Iris pigment epithelial cell (primary cell): ENCODE measurements at places on chromosomes 12 and 14.
A peak's percentile ranks its signal among the peaks of the same experiment; 100 is the strongest.

- DNase-seq = no peak
These were observed 45.5 kb downstream of the ZNF664 start for GRCh38 chr12:124018539-124018938.

DNA sequence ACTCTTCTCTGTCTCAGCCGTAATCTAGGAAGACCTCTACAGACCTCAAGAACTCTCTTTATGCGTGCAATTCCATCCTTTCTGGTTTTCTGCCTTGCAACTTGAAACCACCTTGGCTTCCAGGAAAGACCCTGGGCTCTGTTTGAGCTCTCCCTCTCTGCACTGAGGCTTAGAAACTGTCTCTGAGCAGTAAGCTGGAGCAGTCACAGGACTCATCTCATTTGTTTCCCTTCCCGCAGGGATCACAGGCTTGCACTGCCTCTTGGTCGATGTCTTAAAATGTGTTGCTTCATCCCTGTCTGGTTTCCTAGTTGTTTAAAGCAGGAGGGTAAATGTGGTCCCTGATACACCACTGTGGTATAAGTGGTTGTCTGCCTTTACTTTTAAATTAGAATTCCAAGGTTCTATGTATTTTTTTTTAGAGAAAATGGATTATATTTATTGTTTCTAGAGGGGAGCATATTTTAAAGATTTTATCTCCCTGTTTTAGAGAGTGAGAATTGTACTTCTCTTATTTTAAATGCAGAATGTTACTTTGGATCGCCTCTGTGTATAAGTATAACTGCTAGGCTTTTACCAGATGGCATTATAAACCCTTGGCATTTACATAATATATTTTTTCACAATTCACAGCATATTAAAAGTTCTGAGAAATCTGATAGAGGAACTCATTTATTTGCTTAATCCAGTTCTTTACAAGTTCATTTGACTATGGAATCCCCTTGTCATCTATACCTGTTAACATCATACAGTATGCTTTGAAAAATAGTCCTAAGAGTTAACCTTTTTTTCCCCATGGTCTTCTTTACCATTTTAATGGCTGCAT is 26.4 kb downstream of the EID3 start:
- no peak for DNase-seq

DNA sequence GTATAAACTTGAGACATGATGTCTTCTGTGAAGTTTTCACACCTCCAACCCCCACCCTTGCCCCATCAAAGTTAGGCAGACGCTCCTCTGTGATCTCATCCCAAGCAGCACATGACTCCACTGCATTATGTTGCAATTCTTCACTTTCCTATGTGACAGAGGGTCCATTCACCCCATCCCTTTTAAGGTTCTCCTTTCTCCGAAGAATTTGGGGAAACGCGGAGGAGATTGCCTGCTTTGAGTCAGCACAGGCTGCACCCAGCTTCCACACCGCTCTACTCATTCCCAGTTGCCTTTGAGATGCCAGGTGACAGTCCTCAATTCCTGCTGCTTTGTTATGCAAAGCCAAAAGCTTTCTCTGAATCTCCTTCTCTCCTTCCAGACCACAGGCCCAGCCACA is 61.8 kb downstream of the PHLDA1 start:
- no peak for DNase-seq

GRCh38 chr12:34046570-34046969 is 24.3 kb downstream of the ALG10 start:
- DNase-seq = no peak

- DNase-seq = no peak
These were observed 219.1 kb downstream of the RPL10L start for GRCh38 chr14:46432516-46432915.

GRCh38 chr14:45400509-45400908 is 147.5 kb upstream of the MIS18BP1 start:
- no peak for DNase-seq

DNA sequence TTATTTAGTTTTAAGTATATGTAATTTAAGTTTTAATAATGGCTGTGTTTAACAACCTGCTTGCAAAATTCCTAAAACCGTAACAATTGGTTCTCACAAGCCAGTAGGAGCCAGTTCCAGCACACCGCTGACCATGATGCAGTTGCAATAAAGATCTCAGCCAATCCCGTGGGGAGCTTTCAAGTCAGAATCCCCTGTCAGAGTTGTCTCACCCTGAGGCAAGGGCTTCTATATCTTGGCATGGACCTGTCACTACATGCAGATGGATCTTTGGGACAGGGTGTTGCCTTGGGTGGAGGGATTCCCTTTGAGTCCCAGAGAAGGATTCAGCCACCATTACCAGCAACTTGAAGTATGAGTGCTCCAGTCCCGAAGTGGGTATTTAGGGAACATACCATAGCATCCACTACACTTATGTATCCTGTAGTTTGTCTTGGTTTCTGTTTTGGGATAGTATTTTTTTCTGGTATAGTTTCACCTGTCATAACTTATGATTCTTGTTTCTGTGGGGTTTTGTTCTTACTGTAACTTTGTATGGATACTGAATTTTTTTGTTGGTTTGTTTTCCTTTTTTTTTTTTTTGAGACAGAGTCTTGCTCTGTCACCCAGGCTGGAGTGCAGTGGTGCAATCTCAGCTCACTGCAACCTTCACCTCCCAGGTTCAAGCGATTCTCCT is 30.1 kb upstream of the LIMA1 start:
- DNase-seq = no peak

GRCh38 chr14:102256716-102257115 is 48.2 kb downstream of the MOK start:
- DNase-seq = no peak

DNA sequence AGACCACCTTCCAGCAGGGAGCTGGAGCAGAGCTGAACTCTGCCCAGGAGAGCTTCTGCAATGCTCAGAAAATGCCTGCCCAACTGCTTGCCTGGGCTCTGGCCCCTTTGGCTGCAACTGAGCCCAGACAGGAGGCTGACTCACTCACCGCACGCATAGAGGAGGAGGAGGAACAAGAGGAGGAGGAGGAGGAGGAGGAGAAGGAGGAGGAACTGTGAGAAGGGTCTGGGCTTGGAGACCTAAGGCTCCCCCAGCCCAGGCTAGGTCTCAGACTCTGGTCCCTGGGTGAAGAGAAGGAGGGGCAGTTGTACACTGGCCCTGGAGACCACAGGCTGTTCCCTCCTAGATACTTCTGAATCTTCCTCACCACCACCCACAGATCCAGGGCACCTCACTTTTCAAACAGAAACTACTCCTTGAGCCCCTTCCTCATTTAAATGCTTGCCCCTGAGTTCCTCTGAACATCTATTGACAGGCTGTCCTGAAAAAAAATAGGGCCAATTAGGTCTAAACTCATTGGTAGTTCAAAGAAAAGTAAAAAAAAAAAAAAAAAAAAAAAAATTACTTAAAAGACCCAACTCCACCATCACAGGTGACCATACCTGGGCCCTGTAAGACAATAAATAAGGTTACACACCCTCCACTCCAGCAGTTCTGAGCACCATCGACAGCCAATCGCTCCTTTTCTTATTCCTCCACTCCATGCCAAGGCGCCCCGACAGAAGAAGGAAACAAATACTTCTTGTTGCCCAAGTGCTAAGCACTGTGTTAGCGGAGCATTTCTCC is 674 bp downstream of the VDR start:
- peak; percentile 86 for DNase-seq

- no peak for DNase-seq
These were observed 65.2 kb upstream of the DIO3 start for GRCh38 chr14:101495827-101496775.
